T-helper 9 cell (primary cell): ENCODE measurements at places on chromosomes 4 and X.

- DNase-seq = no peak
Observed at GRCh38 chrX:152528193-152528592, 77.1 kb upstream of the GABRA3 start.

DNA sequence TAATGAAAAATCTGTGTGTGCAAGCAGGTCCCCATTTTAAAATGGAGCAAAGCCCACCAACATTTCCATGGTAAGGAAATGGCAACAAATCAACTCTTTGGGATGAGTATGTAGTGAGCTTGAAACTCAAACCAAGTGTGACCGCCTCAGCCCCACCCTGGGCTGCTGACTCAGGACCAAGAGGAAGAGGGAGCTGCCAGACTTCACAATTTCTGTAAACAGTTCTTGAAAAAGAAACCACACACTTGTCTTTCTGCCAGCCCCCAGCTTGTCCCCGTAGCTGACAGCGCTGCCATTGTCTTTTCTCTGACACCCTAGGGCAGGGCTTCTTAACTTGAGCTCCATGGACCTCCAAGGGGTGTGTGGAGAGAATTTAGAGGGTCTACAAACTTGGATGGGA is 10.3 kb downstream of the RTL5 start:
- no peak for DNase-seq

- DNase-seq = no peak
Observed at GRCh38 chr4:104417357-104417882, 77.3 kb downstream of the CXXC4 start.

GRCh38 chr4:11585506-11585905 is 156.8 kb upstream of the HS3ST1 start:
- no peak for DNase-seq
